ENCODE measurements at places on chromosomes 4 and X. TPM values are rescaled to one million over a fixed set of nuclear protein-coding genes. Genes with fewer than 3 reads are reported as not detected.

ZNF330 gene
- 60.3 TPM for total RNA-seq

HEPH gene
- not detected for total RNA-seq

SH3TC1 gene
- 28.8 TPM for total RNA-seq

NXF2B gene
- total RNA-seq: not detected

ARSJ gene
- total RNA-seq: 0.07 TPM

DCX gene
- total RNA-seq: not detected

PDZD4 gene
- total RNA-seq: 4.9 TPM

ARAP2 gene
- total RNA-seq: 49.3 TPM

MAP7D2 gene
- total RNA-seq: 0.24 TPM

EGFL6 gene
- 0.58 TPM for total RNA-seq

PAGE5 gene
- 0.68 TPM for total RNA-seq

TECRL gene
- total RNA-seq: not detected

PROM1 gene
- not detected for total RNA-seq

PLP1 gene
- not detected for total RNA-seq

BEX1 gene
- 0.45 TPM for total RNA-seq

TMPRSS11D gene
- not detected for total RNA-seq

ASB11 gene
- total RNA-seq: not detected

GPRASP2 gene
- total RNA-seq: 1.7 TPM

SSX1 gene
- not detected for total RNA-seq

CENPE gene
- 41.9 TPM for total RNA-seq

F8A3 gene
- 0.24 TPM for total RNA-seq

MMRN1 gene
- total RNA-seq: 0.10 TPM

PAGE4 gene
- not detected for total RNA-seq

CHM gene
- total RNA-seq: 12.0 TPM

IBSP gene
- total RNA-seq: not detected

RBM46 gene
- total RNA-seq: not detected

GPM6B gene
- not detected for total RNA-seq

ACE2 gene
- total RNA-seq: not detected

IL2 gene
- total RNA-seq: 165 TPM

GPRASP3 gene
- 1.1 TPM for total RNA-seq

EGF gene
- not detected for total RNA-seq

ARMCX2 gene
- total RNA-seq: 8.7 TPM

IGSF1 gene
- total RNA-seq: not detected

CXorf58 gene
- total RNA-seq: 0.17 TPM

GUCY1B1 gene
- 0.24 TPM for total RNA-seq

SORCS2 gene
- total RNA-seq: 0.07 TPM

FHDC1 gene
- 0.07 TPM for total RNA-seq

P2RY10 gene
- total RNA-seq: 38.8 TPM

BRS3 gene
- total RNA-seq: not detected

OTUD6A gene
- total RNA-seq: not detected

SASH3 gene
- total RNA-seq: 133 TPM

HSFX1 gene
- 0.43 TPM for total RNA-seq

WDR17 gene
- 1.2 TPM for total RNA-seq

All from activated CD4-positive, alpha-beta memory T cell treated with anti-CD3 and anti-CD28 coated beads for 36 hours (primary cell).